ENCODE measurements at places on chromosomes 7 and 10. TPM values are rescaled to one million over a fixed set of nuclear protein-coding genes. Genes with fewer than 3 reads are reported as not detected.
A peak's percentile ranks its signal among the peaks of the same experiment; 100 is the strongest.

DNA sequence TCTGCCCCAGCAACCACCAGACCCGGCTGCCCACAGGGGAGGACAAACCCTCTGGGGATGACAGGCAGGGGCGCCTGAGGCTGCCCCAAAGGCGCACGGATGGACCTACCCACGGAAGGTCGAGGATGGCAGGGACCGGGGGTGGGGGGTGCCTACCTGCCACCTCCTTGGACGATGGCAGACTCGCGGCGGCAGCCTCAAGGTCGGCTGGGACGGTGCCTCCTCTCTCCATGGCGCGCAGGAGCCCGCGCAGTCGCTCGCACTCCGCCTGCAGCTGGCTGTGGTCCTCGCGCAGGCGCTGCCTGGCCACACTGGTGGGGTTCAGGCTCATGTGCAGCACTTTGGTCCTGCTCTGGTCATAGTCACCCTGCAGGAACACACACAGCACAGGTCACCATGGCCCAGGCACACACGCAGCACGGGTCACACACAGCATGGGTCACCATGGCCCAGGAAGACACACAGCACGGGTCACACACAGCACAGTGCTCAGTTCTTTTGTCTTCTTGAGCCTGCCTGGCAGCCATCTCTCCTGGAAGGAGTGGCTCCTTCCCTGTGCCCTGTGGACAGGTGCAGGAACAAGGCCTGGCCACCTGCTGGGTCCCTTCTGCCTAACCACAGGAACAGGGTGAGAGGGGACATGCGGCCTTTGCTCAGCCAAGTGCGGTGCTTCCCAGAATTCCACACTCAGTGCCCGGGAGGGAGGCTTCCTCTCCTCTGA is 266.6 kb downstream of the ELFN1 start:
- no peak for DNase-seq

- no peak for DNase-seq
These were observed 13.1 kb upstream of the SP8 start for GRCh38 chr7:20799566-20800366.

GRCh38 chr7:95531605-95532219 is 46.0 kb downstream of the ASB4 start:
- DNase-seq = no peak

GRCh38 chr10:71270301-71271220 is 48.5 kb upstream of the SLC29A3 start:
- DNase-seq = peak; percentile 72

DNA sequence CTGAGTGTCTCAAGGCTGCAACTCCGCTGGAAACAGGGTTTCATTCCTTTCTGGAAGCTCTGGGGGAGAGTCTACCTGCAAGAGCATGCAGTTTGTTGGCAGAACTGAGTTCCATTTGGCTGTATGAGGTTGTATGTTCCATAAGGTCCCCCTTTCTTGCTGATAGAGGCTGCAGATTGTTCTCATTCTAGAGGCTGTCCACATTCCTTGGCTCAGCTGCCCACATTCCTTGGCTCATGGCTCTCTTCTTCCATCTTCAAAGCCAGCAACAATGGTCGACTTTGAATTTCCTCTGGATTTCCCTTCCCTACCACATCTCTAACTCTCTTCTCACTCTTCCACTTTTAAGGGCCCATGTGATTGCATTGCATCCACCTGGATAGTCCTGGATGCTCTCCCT is 147.3 kb upstream of the CDCA7L start:
- no peak for DNase-seq

- no peak for DNase-seq
These were observed 134.7 kb downstream of the DGKB start for GRCh38 chr7:14767716-14768425.

DNA sequence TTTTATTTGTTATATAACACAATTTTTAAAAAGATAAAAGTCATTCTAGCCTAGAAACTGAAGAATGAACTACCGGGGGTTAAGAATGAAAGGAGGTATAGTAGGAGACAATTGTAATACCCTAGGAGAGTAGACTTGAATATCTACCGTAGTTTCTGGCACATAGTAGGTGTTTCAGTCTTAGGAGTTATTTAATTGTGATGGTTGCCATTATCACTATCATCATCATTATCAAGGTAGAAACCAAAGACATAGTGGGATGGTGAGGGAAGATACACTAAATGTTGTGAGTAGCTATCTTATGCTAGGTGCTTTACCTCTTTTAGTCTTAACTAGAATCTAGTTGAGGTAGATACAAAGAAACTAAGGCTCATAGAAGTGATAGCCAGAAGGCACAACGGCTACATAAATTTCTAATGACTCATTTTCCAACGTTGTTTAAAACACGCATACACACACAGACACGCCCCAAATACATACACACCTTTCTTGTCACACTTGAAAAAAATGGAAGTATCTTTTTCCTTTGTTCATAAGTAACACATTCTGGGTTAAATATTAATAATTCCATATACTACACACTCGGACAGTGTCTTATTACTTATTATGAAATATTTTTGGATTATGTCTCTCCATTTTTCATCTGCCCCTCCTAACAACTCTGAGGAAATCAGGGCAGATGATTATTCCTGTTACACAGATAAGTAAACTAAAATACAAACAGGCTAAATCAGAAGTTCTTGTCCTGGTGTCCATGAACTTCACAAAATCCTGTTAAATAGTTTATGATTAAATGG is 2.0 kb upstream of the ANLN start:
- DNase-seq = no peak

GRCh38 chr7:107390916-107391315 is 78.9 kb upstream of the GPR22 start:
- DNase-seq = no peak

GRCh38 chr7:136030867-136031318 is 53.7 kb upstream of the MTPN start:
- DNase-seq = no peak

Gene ANKRD61
- polyA plus RNA-seq = 0.50 TPM

Gene AKR1D1
- not detected for polyA plus RNA-seq

Gene PNLIPRP2
- polyA plus RNA-seq = not detected

Gene NODAL
- polyA plus RNA-seq = not detected

Gene OPN4
- 0.03 TPM for polyA plus RNA-seq

Gene ADCY1
- polyA plus RNA-seq = 0.54 TPM

Gene IDE
- 11.7 TPM for polyA plus RNA-seq

Gene TYSND1
- polyA plus RNA-seq = 7.4 TPM

Gene GJD4
- not detected for polyA plus RNA-seq

All from SK-N-SH (cell line).